Natural killer cell treated with Interleukin-12 subunit alpha and Interleukin-12 subunit beta and Interleukin-15 and Interleukin-18, amount 100 ng/mL, for 72 hours (primary cell): ENCODE measurements at places on chromosomes 13 and 19. TPM values are rescaled to one million over a fixed set of nuclear protein-coding genes. Genes with fewer than 3 reads are reported as not detected.

Gene PTGER1
- total RNA-seq = 0.67 TPM

GRCh38 chr13:113532156-113532806, 41.8 kb upstream of the DCUN1D2 start:
- H3K4me1 ChIP-seq = peaks cover 5% of the 10 kb centered on the region
- no peaks in the 10 kb centered on the region for H3K27me3 ChIP-seq
- H3K4me3 ChIP-seq = no peak overlapping the region
- H3K36me3 ChIP-seq = peaks cover 5% of the 10 kb centered on the region
- no peak overlapping the region for H3K27ac ChIP-seq

GRCh38 chr19:43618921-43619261, 538 bp downstream of the ZNF428 start:
- H3K27me3 ChIP-seq = no peaks in the 10 kb centered on the region
- H3K4me1 ChIP-seq = peaks cover 29% of the 10 kb centered on the region

DNA sequence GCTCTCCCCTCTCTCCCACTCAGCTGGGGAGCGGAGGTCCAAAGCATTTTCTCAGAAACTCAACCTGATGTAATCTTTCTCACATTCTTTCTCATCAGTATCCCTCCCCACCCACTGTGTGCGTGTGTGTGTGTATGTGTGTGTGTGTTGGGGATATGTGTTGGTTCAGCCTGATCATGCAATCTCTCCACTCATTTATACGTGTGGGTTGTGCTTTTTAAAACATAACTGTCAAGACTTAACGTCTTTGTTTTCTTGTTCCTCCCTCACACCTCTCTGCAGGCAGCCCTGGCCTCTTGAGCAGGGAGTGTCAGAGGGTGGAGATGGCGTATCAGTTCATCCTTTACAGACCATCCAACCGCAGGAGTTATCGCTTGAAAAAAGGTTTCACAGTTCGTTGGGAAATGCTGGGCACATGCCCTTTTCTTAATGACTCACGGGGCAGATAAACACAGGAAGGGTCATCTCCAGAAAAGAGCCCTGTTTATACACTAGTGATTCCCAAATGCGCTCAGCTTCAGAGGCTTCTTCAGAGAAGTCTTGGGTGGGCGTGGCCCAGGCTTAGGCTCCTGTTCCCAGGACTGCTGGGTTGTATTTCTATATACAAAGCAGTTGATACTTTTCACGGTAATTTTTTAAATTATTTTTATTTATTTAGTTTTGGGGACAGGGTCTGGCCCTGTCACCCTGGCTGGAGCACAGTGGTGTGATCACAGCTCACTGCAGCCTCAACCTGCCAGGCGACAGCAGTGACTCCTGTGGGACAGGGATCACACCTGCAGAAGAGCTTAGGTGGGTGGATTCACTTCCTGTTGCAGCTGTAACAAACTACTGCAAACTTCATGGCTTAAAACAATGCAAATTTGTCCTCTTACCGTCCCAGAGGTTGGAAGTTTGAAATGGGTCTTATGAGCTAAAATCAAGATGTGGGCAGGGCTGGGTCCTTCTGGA, 60.3 kb downstream of the CCDC70 start:
- no peaks in the 10 kb centered on the region for H3K36me3 ChIP-seq
- no peak overlapping the region for H3K4me3 ChIP-seq
- no peak overlapping the region for H3K27ac ChIP-seq
- H3K27me3 ChIP-seq = peaks cover 27% of the 10 kb centered on the region

GRCh38 chr13:51993713-51994112, 17.5 kb downstream of the ATP7B start:
- H3K27ac ChIP-seq = no peak overlapping the region
- H3K4me1 ChIP-seq = no peaks in the 10 kb centered on the region
- DNase-seq = no peak
- no peaks in the 10 kb centered on the region for H3K36me3 ChIP-seq

DNA sequence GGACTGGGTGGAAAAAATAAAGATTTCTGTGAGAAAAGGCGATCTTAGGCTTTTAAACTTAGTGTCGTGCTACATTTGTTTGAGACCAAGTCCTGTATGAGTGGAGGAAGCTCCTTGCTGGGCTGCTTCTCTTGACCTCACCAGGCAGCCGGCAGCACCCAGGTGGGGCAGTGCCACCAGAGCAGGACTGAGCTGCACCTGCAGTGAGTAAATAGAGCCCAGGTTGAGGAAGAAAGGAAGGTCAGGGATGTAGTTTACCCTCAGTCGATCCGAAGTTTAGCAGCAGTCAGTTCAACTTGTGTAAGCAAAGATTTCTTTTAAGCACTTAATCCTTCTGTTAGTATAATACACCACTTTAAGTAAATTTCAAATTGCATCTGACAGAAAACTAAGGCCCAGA, 13.6 kb downstream of the HNRNPM start:
- DNase-seq = no peak
- H3K4me3 ChIP-seq = peak overlapping the region; percentile 23
- no peaks in the 10 kb centered on the region for H3K27me3 ChIP-seq
- H3K27ac ChIP-seq = peak overlapping the region; percentile 31

Gene CYP4F8
- total RNA-seq = not detected

DNA sequence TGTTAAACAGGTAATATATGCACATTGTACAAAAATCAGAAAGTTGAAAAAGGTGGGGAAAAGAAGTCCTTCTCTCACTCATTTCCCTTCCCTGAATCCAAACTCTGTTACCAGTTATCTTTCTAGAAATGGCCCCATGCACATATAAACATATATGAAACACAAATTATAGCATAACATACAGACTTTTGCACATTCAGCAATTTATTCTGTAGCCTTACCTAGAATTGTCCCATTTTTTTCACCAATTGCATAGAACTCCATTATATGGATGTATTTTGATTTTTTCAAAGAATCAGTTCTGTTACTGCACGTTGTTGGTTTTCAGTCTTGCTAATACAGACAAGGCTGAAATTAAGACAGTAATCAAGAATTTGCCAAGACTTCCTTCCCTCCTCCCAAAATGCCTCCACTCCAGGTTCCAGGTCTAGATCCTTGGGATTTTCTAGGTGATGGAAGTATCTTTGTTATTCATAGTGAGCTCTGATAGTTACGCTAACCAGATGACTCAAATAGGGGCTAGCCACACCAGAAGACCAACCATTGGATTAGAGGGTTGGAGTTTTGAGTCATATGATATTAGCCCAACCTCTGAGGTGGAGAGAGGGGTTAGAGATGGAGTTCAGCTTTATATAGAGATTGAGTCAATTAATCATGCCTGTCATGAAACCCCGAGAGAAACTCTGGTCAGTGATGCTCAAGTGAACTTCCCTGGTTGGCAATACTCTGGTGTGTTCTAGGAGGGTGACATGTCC, 30.7 kb downstream of the GPR180 start:
- no peaks in the 10 kb centered on the region for H3K27me3 ChIP-seq
- H3K4me1 ChIP-seq = no peaks in the 10 kb centered on the region
- H3K36me3 ChIP-seq = peaks cover 17% of the 10 kb centered on the region
- H3K4me3 ChIP-seq = no peak overlapping the region
- H3K27ac ChIP-seq = no peak overlapping the region

GRCh38 chr19:42508892-42509444, 19.3 kb downstream of the CEACAM1 start:
- H3K4me1 ChIP-seq = no peaks in the 10 kb centered on the region
- H3K27me3 ChIP-seq = no peaks in the 10 kb centered on the region
- H3K27ac ChIP-seq = no peak overlapping the region
- DNase-seq = no peak
- no peak overlapping the region for H3K4me3 ChIP-seq

Gene LHB
- total RNA-seq = not detected

Gene DMRTC2
- total RNA-seq = not detected

DNA sequence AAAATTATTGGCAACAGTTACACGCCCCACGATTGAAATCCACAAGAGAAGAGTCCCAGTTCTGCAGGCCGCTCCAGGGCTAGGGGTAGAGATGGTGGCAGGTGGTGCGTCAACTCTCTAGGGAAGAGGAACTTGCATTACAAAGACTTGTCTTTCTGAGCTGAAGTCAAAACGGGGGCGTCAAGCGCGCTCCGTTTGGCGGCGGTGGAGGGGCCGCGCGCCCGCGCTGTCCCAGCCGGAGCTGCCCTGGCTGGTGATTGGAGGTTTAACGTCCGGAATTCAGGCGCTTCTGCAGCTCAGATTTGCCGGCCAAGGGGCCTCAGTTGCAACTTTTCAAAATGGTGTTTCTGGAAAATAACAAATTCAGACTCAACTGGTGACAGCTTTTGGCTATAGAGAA, 38.9 kb downstream of the SOX1 start:
- peaks cover 39% of the 10 kb centered on the region for H3K27me3 ChIP-seq
- no peak for DNase-seq
- peaks cover 2% of the 10 kb centered on the region for H3K4me1 ChIP-seq
- no peak overlapping the region for H3K27ac ChIP-seq

DNA sequence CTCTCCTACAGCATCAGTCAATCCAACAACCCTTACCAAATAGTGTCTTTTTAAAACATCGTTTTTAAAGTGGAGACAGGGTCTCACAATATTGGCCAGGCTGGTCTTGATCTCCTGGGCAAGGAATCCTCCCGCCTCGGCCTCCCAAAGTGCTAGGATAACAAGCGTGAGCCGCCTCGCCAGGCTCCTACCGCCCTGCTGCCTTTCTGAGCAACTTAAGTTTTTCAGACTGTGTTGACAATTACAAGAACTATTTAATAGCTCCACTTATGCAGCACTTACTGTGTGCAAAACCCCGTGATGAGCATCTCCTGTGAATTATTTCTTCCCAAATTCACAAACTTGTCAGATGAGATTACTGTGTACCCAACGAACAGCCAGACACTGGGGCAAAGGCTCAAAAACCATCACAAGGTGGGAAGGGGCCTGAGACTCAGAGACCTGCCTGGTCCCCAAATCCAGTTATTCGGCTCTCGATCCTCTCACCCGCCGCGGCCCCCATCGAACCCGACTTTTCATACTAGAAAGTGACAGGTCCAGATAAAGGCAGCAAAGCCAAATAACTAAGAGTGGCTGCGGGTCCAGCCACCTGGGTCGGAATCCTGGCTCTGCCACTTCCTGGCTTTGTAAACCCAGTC, 581 bp downstream of the RPL18 start:
- peaks cover 49% of the 10 kb centered on the region for H3K4me1 ChIP-seq
- H3K36me3 ChIP-seq = peaks cover 12% of the 10 kb centered on the region
- peak overlapping the region; percentile 99 for H3K27ac ChIP-seq
- peak overlapping the region; percentile 96 for H3K4me3 ChIP-seq
- no peaks in the 10 kb centered on the region for H3K27me3 ChIP-seq

Gene ATP1A3
- 2.0 TPM for total RNA-seq

Gene CNFN
- not detected for total RNA-seq

DNA sequence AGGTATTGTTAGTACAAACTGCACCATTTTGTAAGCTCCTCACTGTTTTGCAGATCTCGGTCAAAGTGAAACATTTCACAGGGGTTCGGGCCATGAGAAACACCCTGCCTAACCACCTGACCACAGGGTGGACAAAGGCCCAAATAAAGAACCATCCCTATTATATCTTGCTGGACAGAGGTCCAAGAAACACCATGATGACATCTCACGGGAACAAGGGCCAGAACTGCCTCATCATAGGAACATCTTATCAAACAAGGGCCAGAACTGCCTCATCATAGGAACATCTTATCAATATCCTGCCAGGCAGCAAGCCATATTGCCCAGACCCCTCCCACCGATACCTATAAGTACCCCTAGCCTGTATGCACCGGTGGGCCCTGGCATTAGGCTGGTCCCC, 99.7 kb downstream of the PCDH9 start:
- no peaks in the 10 kb centered on the region for H3K36me3 ChIP-seq
- H3K27ac ChIP-seq = no peak overlapping the region
- peaks cover 5% of the 10 kb centered on the region for H3K4me1 ChIP-seq
- no peaks in the 10 kb centered on the region for H3K27me3 ChIP-seq

Gene F7
- total RNA-seq = not detected

Gene KLK7
- total RNA-seq = not detected

GRCh38 chr13:98195054-98195791, 18.2 kb upstream of the RNF113B start:
- H3K27me3 ChIP-seq = no peaks in the 10 kb centered on the region
- H3K36me3 ChIP-seq = no peaks in the 10 kb centered on the region
- H3K4me1 ChIP-seq = no peaks in the 10 kb centered on the region
- H3K4me3 ChIP-seq = no peak overlapping the region
- no peak for DNase-seq
- no peak overlapping the region for H3K27ac ChIP-seq

GRCh38 chr13:20185366-20186056, 7.2 kb downstream of the GJB2 start:
- H3K4me3 ChIP-seq = no peak overlapping the region
- H3K27me3 ChIP-seq = peaks cover 30% of the 10 kb centered on the region
- peaks cover 3% of the 10 kb centered on the region for H3K4me1 ChIP-seq
- no peaks in the 10 kb centered on the region for H3K36me3 ChIP-seq
- no peak for DNase-seq

DNA sequence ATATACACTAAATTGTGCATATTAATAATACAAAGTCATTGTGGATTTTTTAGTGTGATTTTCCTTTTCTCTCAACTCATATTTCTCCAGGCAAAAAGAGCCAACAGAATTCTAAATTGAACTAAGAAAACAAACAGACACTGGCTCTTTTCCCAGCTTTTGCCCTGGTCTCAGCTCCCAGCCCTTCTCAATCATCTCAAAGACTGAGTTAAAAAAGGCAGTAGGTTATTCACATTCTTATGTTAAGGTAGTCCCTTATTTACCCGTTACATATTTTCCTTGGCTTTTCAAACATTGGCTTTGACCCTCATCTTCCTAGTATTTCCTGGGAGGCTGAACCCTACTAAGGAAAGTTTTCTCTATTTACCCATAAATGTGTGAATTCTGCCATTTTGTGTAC, 753.6 kb downstream of the LIG4 start:
- H3K27ac ChIP-seq = no peak overlapping the region
- no peaks in the 10 kb centered on the region for H3K4me1 ChIP-seq
- no peak overlapping the region for H3K4me3 ChIP-seq
- no peaks in the 10 kb centered on the region for H3K36me3 ChIP-seq
- H3K27me3 ChIP-seq = no peaks in the 10 kb centered on the region

DNA sequence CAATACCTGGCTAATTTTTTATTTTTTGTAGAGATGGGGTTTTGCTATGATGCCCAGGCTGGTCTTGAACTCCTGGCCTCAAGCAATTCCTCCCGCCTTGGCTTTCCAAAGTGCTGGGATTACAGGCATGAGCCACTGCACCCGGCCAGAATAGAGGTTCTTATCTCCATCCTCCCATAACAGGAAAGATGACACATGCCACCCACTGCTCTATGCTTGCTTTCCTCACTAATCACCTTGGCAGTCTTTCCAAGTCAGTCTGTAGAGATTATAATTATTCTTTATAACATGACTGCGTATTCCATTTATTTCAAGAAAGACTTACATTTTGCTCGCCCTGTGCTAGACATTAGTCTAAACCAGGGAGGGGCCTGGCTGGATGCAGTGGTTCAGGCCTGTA, 6.7 kb downstream of the VAV1 start:
- H3K27ac ChIP-seq = no peak overlapping the region
- DNase-seq = no peak
- no peaks in the 10 kb centered on the region for H3K27me3 ChIP-seq
- peaks cover 48% of the 10 kb centered on the region for H3K4me1 ChIP-seq

Gene NECTIN2
- 1.6 TPM for total RNA-seq

Gene ATP7B
- 0.53 TPM for total RNA-seq

DNA sequence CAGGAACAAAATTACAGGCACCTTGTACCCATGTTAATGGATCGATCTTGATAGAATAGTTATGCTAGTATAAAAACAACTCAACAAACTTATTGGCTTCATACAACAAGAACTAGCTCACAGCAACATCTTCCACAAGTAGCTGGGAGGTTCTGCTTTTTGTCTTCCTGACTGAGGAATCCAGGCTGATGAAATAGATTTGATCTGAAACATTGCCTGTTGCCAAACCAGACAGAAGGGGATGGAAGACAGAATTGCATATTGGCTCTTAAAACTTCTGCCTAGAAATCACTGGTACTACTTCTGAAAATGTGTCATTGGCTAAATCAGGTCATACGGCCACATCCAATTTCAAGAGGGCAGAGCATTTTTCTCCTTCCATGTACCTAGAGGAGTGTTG, 267.3 kb downstream of the RFC3 start:
- no peak overlapping the region for H3K27ac ChIP-seq
- H3K4me3 ChIP-seq = no peak overlapping the region
- DNase-seq = no peak
- no peaks in the 10 kb centered on the region for H3K4me1 ChIP-seq
- no peaks in the 10 kb centered on the region for H3K36me3 ChIP-seq

Gene ZGLP1
- 2.5 TPM for total RNA-seq

Gene MBD3L3
- total RNA-seq = not detected
